ENCODE measurements at places on chromosomes 1 and 21.

- DNase-seq = no peak
Observed at GRCh38 chr21:33359446-33359845, 34.7 kb downstream of the IFNAR1 start.

DNA sequence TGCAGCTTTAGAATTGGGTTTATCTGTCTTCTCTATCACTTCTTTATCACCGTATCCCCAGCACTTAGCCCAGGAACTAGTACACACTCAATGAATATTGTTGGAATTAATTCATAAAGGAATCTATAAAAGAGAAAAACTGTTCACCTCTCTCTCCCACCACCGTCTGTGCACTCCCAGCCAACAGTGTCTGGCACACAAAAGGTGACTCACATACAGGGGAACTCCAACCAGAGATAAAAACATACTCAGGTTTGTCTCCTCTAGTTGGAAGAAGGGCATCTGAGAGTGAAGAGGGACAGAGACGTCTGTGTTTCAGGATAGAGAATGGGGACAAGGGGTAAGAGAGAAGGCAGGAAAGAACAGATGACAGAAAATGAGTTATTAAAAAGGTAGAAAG lies 10.0 kb downstream of the ITLN1 start:
- DNase-seq = peak; percentile 4

DNA sequence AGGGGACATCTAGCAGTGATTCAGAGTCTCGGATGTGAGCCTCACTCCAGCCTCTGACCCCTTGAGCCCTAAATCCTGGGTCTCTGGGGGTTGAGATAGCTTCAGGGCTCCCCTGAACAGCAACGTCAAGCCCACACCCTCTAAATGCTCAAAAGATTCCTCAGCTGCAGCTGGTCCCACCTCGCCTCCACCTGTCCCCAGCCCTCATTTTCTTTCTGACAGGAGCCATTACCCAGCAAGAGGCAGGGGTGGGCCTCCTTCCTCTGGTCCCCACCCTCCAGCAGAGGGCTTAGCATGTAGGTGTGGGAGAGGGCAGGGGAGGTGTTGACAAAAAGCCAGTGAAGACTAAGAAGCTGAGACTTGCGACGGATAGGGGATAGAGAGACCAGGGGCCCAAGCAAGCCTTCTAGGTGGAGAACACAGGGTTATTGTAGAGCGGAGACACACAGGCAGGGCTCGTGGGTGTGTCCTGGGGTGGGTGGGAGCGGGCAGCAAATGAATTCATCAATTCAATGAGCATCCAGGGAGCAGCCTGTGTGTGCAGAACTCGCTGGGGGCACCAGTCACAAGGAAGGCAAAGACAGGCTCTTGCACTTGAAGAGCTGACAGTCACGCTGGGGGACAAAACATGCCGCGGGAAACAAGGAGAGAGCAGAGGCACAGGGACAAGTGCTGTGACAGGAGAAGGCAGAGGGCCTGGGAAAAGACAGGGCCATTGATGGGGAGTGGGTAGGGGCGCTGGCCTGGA lies 48.9 kb upstream of the GOLT1A start:
- DNase-seq = no peak

DNA sequence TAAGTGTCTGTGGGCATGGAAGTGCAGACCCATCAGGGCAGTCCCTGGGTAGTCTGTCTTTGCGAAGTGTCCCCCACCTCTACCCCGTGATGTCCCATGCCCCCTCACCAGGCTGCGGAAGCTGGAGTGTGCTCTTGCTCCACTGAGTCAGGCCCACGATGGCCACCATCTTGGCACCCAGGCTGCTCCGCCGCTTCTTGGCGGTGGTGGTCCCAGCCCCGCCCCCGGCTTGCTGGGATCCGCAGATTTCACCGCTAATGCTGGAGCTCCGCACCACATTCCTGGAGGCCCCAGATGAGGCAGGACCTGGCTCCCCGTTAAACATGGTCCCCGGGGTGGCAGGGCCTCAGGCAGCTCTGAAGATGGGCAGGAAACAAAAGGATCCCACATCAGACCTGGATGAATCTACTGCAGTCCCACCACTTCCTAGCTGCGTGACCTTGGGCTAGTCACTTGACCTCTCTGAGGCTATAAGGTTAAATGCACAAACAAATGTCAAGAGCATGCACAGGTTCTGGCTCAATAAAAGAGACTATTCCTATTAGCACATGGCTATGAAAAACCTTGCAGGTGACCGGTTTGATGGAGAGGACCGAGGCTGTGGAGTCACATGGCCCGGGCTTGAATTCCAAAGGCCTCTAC lies 23.8 kb downstream of the RIMS3 start:
- DNase-seq = no peak

DNA sequence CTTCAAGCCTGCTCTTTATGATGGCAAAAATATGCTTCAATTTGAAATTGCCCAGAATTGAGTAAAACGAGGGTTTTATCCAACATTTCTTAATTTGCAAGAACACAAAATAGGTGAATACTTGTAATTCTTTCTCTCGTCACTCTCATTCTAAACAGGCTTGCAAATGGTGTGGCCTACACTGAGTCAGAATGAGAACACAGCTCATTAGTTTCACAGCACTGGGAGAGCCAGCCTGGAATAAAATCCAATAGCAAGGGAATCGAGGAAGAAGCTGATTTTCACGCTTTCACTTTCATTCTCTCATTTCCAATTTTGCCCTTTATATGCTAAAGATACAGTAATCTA lies 537.5 kb downstream of the LTN1 start:
- DNase-seq = no peak

DNA sequence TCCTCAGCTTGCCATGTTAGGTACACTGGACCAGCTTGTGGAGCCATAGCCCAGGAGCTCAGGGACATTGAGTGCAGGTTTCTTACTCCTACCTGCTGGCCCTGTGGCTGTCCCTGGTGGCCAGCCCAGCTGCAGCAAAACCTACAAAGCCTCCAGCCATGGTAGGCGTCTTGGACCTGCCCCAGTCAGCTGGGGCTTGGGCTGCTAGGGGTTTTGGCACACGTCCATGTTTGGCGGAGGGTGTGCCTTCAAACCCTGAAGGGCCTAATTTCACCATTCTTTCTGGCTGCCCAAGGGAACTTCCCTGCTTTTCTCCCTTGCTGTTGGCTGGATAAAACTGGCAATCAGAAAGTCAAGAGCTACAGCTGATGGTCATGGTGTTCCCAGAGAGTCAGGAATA lies 25.4 kb downstream of the HMGCS2 start:
- no peak for DNase-seq

DNA sequence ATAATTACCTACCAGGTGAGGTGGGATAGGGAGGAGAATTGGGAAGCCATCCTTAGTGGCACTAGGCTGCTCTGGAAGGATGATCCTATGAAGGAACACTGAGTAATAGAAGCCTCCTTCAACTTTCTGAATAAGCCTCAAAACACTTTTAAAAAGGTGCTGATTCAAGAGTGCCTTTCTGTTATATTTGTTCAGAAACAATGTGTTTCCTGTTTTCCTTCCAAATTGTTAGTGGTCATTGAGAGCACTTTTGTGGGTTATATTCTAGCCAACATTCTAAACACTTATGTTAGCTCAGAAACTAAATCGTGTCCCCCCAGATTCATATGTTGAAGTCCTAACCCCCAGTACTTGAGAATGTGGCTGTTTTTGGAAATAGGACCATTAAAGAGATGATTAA lies 237.3 kb downstream of the TNR start:
- DNase-seq = no peak

DNA sequence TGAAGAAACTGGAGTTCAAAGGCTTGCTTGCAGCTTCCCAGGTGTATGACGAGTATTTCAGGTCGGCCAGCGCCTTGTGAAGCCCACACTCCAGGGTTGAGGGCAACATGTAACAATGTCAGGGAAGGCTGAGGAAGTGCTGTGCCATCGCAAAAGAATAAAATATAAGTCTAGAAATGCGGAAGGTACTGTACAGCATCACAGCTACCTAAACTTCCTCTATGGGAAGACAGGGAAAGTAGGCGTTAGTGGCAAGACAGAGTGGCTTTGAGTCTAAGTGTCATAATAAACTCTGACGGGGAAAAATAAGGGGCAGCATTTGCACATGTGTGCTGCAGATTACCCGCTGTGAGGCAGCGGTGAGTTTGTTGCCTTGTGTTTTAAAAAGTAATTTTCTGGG lies 28.9 kb downstream of the DOP1B start:
- DNase-seq = no peak

- no peak for DNase-seq
Observed at GRCh38 chr1:112699425-112700144, 7.3 kb downstream of the RHOC start.

DNA sequence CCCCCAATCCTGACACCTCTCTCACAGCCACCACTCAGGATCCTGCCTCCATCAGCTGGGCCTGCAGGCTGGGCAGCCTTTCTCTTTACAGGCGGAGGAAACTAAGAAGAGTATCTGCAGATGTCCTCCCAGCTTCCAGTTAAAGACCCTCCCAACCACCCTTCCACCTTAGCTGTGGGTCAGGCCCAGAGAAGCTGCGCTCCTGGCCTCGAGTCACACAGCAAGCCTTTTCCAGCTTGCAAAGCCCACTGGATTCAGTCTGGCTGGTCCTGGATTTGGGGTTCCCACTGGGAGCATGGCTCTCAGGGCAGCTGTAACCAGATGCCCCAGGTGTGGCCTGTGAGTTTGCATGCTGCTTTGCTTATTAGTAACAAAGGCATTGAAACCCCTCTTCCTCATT lies 19.9 kb downstream of the KCNQ4 start:
- no peak for DNase-seq

DNA sequence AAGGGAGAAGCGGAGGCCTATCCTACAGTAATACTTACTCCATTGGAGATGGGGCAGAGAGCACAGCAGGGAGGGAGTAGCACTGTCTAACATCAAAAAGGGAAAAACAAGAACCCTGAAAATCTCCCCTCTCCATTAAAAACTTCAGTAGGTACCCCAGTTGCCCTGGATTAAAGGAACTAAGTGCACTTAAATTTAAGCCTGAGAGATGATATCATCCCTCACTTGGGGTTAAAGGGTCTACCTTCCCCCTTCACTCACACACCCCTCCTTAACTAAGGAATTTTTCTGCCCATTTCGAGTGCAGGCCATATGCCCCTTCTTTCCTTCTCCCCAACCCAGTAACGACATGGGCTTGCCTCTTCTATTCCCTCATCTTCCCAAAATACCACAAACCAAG lies 3.7 kb upstream of the MTMR11 start:
- DNase-seq = no peak

- DNase-seq = peak; percentile 26
Observed at GRCh38 chr1:21539933-21540332, 30.7 kb downstream of the ALPL start.

- no peak for DNase-seq
Observed at GRCh38 chr1:58436615-58437297, 109.8 kb downstream of the OMA1 start.

GRCh38 chr1:236716160-236716559 lies 29.9 kb downstream of the ACTN2 start:
- no peak for DNase-seq

- no peak for DNase-seq
Observed at GRCh38 chr1:84975035-84975434, 21.9 kb downstream of the MCOLN2 start.

DNA sequence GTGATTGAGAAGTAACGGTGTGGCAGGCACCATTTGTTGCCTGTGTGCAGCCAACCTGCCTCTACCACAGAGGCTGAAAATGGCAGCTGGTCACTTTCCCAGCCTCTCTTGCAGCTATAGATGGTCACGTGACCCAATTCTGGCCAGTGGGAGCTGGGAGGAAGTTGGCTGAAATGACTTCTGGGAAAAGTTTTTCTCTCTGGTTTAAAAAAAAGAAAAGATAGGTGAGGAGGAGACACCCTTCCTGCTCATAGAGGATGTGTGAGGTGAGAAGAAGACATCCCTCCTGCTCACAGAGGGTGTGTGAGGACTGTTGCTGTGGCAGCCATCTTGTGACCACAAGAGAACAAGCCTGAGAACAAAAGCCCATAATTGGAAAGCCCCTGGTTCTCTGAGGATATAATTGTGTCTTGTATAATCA lies 122.8 kb downstream of the SYF2 start:
- no peak for DNase-seq

DNA sequence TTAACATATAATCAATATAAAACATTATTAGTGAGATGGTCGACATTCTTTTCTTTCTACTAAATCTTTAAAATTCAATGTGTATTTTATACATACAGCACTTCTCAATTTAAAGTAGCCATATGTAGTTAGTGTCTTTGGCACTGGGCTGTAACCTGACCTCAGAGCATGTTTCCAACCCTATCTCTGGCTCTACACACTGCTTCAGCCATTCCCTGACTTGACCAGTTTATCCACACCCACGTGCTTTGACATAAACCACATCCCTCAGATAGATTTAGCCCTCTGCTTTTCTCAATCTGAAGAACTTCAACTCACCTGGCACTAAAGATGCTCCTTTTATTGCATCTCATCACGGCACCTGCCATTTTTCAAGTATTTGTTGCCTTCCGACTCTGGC lies 58.3 kb downstream of the RGS2 start:
- no peak for DNase-seq

GRCh38 chr1:87129606-87130005 lies 199.1 kb upstream of the LMO4 start:
- peak; percentile 22 for DNase-seq

DNA sequence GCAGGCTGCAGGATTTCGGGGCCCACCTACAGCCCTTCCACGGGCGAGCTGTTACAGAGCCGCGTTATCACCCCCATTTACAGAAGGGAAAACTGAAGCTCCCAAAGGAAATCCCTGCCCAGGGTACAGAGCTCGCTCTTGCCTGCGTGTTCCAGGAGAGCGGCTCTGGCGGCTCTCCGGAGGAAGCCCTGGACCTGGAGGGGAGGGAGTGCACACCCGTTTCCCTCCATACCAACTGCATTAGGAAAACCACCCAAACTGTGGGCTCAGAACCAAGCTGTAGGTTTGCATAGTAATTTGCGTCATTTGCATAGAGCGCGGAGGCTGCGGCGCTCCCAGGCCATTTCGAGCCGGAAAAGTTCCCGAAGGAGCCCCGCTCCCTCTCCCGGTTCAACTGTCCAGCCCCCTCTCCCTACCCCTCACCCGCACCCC lies 24.7 kb upstream of the ADGRB2 start:
- DNase-seq = peak; percentile 73

- no peak for DNase-seq
Observed at GRCh38 chr1:8389958-8390535, 72.1 kb downstream of the SLC45A1 start.

DNA sequence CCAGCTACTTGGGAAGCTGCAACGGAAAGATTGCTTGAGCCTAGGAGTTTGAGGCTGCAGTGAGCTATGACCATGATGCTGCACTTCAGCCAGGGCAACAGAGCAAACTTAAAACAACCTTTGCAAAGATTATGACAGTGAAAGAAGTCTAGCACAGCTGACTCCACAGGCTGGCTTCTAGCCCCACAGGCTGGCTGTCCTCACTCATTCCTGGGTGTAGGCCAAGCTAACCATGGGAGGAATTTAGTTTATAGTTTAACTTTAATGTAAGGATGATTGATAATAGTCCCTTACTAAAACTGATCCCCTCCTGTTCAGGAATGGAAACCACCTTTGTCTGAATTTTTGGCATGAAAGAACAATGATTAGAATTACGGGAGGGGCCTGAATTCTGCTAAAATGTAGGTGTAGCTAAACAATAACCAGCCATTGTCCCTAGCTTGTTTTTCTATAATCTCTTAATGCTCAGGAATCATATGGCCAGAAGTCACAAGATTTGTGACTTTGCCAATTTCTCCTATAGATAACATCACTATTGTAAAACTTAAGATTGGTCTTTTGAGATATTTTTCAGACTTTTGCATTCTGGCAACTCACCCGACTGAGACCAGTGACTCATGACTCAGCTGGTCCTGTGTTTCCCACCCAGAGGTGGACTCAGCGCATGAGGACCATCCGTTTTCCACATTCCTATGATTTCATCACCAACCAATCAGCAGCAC lies 28.1 kb upstream of the SGIP1 start:
- DNase-seq = peak; percentile 96

All from choroid plexus epithelial cell (primary cell).